Hindlimb muscle (tissue), 1 donor: ENCODE measurements at places on chromosomes 1 and 21. TPM values are rescaled to one million over a fixed set of nuclear protein-coding genes. Genes with fewer than 3 reads are reported as not detected.
A peak's percentile ranks its signal among the peaks of the same experiment; 100 is the strongest.

- no peak for DNase-seq
These were observed 69.8 kb downstream of the STUM start for GRCh38 chr1:226618380-226618779.

- no peak for DNase-seq
These were observed 180.1 kb downstream of the ZBTB18 start for GRCh38 chr1:244231193-244231571.

GRCh38 chr1:214384373-214385079, 103.6 kb downstream of the SMYD2 start:
- DNase-seq: no peak

DNA sequence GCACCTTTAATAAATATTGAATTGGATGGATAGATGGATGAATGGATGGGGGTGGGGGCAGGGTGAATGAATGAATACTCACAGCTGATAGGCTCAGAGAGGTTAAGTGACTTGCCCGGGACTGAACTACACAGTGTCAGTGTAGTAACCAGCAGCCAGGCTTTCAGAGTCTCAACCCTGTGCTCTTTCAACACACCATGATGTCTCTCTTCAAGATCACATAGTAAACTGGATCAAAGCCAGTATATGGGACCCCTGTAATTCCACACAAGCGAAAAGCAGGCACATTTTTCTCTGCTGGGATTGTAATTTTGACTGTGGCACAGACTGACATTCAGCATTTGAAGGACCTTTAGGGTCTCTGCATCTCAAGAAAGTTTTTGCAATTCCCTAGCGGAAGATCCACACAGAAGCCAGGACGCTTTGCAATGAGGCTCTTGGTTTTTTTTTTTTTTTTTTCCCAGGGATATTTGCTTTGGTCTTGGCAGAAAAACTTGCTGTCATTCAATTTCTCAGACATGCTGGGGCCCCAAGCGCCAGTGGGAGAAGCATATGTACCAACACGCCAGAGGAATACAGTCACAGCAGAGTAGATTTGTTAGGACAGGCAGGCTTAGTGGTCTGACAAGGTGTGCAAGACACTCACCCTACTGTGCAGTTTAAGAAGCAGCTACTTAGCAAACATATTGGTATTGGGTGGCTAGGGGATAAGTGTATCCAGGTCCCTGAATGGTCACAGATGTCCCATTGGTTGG, 213.1 kb upstream of the CAMK1G start:
- DNase-seq: no peak

- no peak for DNase-seq
These were observed 42.2 kb upstream of the TRABD2B start for GRCh38 chr1:48039088-48040054.

- DNase-seq: no peak
These were observed 10.0 kb downstream of the NCSTN start for GRCh38 chr1:160353223-160353622.

GRCh38 chr1:12178511-12178910, 11.7 kb downstream of the TNFRSF1B start:
- no peak for DNase-seq

GRCh38 chr1:204617256-204618147, 68.0 kb downstream of the LRRN2 start:
- no peak for DNase-seq

- DNase-seq: no peak
These were observed 6.8 kb downstream of the RNF220 start for GRCh38 chr1:44411861-44412260.

DNA sequence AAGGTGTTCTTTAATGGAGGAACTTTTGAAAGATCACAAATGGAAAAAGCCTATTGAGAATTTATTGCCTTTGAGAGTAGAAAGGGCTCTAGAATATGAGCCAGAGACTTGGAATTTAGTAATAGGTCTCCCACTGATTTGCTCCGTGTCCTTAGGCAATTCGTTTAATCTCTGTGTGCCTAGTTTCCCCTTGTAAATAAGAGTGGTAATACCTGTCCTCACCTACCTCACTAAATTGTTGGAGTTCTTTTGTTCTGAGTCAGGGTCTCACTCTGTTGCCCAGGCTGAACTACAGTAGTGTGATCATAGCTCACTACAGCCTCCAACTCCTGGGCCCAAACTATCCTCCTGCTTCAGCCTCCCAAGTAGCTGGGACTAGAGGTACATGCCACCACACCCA, 15.0 kb upstream of the TEKT2 start:
- no peak for DNase-seq

DNA sequence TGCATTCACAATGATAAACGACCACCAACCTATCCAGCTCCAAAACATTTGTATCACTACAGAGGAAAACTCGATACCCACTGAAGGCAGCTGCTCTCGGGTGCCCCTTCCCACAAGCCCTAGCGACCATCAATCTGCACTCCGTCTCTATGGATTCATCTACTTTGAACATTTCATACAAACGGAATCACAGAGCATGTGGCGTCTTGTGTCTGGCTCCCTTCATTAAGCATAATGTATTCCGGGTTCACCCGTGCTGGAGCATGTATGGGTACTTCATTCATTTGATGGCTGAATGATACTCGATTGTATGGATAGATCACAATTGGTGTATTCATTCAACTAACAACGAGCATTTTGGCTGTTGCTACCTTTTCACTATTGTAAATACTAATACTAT, 340.2 kb downstream of the SMYD3 start:
- DNase-seq: no peak

GRCh38 chr1:32715901-32716311, 13.3 kb upstream of the SYNC start:
- no peak for DNase-seq

DNA sequence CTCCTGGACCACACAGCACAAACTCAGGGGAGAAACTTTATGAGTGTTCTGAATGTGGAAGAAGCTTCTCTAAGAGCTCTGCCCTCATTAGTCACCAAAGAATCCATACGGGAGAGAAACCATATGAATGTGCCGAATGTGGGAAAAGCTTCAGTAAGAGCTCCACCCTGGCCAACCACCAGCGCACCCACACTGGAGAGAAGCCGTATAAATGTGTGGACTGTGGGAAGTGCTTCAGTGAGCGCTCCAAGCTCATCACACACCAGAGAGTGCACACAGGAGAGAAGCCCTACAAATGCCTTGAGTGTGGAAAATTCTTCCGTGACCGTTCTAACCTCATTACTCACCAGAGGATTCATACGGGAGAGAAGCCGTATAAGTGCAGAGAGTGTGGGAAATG, 22.5 kb downstream of the ZSCAN20 start:
- DNase-seq: no peak

DNA sequence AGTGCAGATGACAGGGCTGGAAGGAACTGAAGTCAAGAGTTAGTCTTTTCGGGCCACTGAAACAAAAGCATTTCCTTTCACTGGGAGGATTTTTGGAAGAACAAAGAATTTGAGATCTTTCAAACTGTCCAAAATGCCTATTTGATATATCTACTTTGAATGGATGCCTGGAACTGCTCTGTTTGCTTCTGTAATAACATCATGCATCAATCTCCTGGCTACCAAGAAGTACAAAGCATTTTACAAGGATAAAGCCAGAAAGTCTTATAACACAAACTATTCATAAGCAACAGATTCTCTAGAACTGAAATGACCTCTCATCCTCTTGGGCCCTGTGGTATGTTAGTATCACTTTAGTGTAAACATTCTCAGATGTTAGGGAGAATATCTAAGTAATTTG, 18.2 kb upstream of the RHOU start:
- DNase-seq: no peak

- DNase-seq: peak; percentile 67
These were observed 1561.5 kb downstream of the MRPL39 start for GRCh38 chr21:24045775-24046215.

- no peak for DNase-seq
These were observed 9.5 kb downstream of the GPR137B start for GRCh38 chr1:236151739-236152424.

DNA sequence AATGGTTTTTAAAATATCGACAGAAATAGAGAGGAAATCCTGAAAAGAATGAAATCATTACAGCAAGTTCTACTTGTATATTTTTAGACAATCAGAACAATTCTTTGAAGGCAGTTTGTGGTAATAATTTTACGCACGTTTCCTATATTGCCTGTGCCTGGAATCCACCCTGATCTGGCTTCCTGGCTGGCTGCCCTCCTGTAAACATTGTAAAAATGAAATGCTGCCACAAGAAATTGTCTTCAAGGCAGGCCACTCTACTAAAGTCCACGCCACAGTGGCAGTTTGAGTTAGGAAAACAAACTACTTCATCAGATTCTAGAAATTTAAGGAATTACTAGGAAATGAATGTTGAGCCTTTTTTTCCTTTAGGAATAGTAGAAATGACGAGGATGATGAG, 454.5 kb upstream of the NR5A2 start:
- no peak for DNase-seq

- no peak for DNase-seq
These were observed 68.0 kb downstream of the PLPP3 start for GRCh38 chr1:56511364-56511763.

- DNase-seq: no peak
These were observed 77.2 kb upstream of the PPP2R5A start for GRCh38 chr1:212207822-212208520.

GRCh38 chr1:99858881-99859280, 8.7 kb downstream of the AGL start:
- DNase-seq: no peak

DNA sequence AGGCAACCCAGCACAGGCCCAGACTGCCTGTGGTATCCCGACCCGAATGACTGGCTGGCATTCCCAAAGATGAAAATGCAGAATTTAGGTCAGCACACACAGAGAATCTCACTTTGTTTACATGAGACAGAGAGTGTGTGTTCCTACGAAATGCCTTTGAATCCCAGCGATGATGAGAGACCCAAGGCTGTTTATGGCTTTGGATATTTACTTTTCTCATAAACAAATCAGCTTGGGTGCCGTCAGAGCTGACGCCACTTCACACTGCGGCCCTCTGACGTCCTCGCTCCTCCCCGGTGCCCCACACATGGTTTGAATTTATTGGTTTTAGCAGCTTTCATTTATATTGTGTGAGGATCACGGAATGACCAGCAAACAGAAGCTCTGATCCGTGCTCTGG, 18.7 kb downstream of the TRABD2B start:
- no peak for DNase-seq

DNA sequence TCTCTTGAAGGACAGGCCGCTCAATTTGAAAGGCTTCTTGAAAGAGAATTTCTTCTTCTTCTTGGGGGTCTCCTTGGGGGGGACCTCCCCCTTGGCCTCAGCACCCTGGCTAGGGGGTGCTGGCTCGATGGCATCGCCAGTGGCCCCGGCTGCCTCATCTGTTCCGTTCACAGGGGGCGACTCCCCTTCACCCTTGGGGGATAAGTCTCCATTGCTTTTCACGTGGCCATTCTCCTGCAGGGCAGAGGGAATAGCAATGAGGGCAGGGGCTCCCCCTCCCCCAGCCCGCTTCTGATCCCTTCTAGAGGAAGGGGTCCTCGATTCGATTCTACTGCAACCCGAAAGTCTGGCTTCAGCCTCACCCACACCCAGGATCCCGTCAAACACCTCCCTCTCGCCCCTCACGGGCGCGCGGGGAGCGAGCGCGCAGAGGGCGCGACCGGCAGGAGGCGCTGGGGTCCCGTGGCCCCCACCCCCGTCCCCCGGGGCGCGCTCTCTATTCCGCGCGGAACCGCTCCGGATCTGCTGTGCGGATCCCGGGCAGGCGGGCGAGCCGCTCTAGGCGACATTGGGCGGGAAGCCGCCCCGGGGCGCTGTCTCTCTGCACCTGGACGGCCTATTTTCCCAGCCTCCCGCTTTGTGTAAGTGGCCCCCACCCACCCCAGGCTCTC, 1.0 kb downstream of the MARCKSL1 start:
- DNase-seq: peak; percentile 58

- DNase-seq: no peak
These were observed 29.9 kb upstream of the CAMSAP2 start for GRCh38 chr1:200708769-200709168.

DNA sequence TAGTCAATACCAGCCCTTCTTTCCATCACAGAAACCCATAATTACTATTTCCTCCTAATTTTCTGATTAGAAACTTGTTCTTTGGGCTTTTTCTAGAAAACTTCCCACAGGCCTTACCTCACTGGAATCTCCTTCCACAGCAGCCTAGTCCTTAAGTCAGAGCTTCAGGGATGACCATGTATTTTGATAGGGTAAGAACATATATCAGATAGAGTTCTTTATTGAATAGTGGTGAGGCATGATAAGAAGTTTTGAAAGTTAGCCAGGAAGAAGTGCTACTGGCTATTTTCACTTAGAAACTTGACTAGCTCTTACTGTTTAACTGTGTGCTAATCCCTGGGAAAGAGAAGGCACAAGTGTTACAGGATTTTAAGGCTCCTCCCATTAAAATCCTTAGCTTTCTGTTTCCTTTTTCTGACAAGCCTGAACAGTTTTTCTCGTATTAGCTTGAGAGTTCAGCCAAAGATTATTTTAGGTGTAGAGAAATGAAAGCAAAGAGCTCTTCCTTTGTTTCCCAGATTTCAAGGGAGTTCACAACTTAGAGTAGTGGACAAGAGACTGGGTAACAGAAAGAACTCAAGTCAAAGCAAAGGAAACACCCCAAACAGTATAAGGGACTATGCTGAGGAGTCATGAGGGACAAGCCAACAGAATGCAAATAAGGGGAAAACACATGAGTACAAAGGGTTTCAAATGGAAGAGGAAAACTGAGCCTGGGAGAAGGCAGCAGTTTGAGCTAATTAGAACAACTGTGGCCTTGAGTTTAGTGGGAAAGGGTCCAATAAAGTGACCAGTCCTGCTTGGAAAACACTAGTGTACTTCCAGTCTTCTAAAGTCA, 37.2 kb upstream of the AIM2 start:
- no peak for DNase-seq

- peak; percentile 96 for DNase-seq
These were observed 12.8 kb upstream of the BOLA1 start for GRCh38 chr1:149886396-149887195.

DNA sequence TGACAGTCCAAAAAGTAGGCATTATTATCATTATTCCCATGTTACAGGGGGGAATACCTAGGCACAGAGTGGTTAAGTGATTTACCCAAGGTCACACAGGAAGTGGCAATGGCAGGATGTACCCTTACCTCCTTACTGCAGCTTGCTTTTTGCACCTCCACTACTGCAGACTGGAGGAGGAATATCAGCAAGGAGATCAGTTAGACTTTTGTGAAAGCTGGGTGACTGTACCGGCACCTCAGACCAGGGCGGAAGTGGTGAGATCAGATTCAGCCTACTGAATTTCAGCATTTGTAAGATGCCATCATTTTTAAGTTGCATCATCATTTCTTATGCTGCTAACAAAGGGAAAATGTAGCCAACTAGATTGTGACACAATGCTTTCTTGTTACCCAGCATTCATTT, 4.5 kb downstream of the ADARB1 start:
- DNase-seq: no peak

The S100A16 gene
- polyA plus RNA-seq: 54.7 TPM

The OR2T33 gene
- not detected for polyA plus RNA-seq

The AKNAD1 gene
- polyA plus RNA-seq: 2.8 TPM

The RSBN1 gene
- 14.1 TPM for polyA plus RNA-seq

The AK4 gene
- polyA plus RNA-seq: 6.9 TPM

The LORICRIN gene
- not detected for polyA plus RNA-seq

The NFASC gene
- polyA plus RNA-seq: 1.8 TPM

The OR14K1 gene
- not detected for polyA plus RNA-seq

The SV2A gene
- polyA plus RNA-seq: 2.1 TPM

The MYOC gene
- polyA plus RNA-seq: 2.4 TPM

The LMOD1 gene
- polyA plus RNA-seq: 46.6 TPM
